ENCODE measurements at places on chromosomes 12 and 14.

GRCh38 chr14:34177466-34177865 is 226.6 kb upstream of the EGLN3 start:
- no peak for DNase-seq

DNA sequence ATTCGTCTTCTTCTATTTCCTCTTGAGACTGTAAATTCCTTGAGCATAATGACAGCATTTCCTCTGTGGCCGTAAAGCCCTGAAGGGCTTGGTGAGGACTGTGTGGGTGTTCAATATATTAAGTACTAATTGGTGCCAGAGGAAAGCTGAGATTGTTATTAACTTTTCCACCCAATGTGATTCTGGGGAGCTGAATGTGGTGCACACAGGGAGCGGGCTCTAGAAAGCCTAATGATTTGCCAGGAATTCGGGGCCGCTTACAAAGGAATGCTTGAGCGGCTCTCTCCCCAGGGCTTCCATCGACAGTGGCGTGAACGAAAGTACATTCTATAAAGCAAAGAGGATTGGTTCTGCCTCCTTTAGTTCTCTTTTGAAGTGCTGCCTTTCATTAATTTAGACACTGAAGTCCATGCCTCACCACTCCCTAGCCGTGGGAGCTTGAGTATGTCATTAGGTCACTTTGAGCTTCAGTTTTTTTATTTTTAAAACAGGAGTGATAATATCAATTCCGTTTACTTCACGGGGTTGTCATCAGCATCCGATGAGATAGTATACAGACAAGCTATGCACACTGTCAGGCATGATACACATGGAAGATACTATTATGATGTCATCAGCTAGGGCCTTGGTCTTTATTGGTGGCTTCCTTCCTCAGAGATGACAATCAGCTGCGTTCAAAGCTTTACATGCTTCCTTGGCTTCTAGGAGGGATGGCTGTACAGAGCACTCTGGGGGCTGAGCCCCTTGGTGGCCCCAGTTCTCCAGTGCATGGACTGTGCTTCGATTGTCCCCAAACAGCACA is 11.0 kb upstream of the GSG1 start:
- DNase-seq = no peak

DNA sequence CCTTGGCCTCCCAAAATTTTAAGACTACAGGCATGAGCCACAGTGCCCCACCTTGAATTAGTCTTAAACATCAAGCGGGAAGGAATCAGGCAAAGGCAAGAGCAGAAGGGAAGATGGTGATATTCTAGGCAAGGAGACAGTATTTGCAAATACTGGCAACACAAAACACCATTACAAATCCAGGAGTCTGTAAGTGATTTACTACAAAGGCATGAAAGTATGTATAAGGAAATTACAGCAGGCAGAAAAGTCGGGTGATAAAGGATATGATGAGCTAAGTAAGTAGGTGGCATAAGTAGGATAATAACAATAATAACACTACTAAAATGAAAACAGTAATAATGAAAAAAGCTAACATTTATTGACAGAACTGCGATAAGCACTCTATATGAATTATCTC is 28.5 kb downstream of the FMNL3 start:
- DNase-seq = no peak

GRCh38 chr12:4809013-4809448 is 88.8 kb downstream of the GALNT8 start:
- no peak for DNase-seq

DNA sequence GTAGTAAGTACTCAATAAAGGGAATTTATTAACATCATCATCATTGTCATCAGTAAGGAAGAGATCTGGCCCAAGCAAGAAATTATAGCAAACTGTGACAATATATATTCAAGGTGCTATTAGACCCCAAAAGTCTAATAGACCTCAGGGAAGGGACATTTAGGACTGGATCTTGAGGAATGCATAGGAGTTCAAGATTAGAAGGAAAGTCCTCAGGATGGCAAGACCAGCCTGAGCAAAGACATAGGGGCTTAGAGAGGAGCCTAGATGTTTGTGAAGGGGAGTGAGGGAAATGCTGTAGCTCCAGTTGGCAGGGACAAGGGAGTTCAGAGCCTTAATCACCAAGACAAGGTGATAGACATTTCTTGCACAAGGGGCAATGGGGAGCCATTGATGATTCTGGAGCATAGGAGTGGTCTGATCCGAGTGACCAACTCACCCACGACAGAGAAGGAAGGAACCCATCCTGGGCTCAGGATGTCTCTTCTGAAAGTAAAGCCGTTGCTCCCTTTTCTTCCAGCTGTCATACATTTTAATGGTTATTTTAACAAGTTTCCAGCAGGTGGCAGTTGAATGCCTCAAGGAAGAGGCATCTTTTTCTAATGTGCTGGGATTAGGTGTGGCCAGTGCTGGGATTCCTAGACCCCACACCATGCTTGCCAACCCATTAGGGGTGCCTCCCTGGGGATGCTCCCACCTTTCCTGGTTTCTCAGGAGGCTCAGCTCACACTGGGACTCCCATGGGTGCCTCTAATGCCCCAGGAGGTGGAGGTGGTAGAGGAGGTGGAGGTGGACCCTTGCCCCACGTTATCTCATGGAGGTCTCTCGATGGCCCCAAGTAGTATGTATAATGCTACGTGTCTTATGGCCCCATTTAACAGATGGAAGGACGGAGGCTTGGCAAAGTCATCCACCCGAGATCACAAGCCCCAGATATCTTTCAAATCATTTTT is 37.8 kb downstream of the PHETA1 start:
- DNase-seq = peak; percentile 41

DNA sequence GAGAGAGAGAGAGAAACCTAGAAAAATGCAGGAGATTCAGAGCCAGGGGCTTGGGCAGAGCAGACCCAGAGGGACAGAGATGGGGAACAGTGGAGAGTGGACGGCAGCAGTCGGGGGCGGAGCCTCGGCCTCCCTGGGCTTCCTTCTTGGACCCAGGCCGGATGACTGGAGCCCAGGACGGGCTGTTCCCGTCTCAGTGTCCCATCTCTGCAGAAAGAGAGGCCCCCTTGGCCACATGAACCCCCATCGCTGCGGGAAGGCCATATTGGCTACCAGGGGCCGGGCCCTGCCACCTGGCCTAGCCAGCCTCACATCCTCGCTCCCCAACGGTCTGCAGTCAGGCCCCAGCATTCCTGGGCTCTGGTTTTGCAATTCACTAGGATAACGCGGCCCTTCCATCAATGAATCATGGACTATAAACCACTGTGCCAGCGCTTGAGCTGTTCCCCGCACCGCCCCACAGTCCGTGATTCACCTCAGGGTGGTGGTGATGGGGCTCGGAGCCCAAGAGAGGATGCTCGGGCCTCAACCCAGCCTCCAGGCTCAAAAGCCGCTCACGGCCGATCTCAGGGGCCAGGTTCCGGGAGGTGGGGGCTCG is 116.5 kb downstream of the RFLNA start:
- no peak for DNase-seq

DNA sequence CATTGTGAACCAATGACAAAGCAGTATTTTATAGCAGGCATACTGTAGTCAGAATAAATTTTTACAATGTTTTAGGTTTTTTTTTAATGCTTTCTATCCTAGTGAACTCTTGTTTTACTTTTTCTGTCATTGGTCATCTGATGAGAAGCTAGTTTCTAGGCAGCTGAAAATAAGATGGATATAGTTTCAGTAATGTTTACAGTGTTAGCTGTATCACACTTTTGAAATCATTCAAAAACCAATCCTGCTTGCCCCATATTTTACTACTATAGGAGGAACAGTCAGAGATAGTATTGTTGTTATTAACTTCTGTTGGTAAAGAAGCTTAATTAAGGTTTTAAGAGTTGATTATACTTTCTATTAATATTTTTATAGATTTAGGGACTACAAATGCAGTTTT is 24.5 kb downstream of the USP15 start:
- DNase-seq = no peak

DNA sequence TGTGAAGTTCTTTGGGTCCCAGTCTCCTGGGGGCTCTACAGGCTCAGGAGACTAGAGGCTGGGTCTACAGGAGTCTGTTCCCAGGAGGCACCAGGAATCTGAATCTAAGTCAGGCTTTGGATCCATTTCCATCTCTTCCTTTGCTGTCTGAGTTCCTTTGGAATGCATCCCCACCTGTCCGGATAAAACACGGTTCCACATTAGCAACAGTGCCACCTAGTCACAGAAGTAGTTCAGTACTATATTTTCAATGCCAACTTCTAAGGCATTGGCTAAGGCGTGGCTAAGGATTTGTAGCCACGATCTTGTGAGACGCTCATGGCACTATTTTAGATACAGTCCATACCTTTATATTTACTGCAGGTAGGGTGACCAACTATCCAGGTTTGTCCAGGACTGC is 15.1 kb downstream of the ZC2HC1C start:
- DNase-seq = no peak

DNA sequence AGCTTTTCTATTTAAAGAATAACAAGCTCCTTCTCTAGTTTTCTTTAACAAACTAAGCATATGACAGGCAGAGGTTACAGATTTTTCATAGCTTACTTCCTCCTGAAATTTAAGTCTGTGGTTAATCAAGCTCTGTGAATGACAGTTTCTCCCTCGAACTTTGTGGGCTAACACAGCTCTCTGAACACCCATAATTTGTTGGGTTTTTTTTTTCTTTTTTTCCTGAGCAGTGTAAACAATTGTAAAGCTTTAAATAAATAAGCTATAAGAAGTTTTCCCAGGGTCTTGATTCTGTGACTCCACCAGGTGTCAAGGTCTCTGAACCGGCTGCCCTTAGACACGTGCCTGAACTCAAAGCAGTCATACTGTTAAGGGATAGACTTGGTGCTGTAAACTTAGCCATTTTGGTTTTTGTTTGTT is 128.1 kb upstream of the AMIGO2 start:
- no peak for DNase-seq

DNA sequence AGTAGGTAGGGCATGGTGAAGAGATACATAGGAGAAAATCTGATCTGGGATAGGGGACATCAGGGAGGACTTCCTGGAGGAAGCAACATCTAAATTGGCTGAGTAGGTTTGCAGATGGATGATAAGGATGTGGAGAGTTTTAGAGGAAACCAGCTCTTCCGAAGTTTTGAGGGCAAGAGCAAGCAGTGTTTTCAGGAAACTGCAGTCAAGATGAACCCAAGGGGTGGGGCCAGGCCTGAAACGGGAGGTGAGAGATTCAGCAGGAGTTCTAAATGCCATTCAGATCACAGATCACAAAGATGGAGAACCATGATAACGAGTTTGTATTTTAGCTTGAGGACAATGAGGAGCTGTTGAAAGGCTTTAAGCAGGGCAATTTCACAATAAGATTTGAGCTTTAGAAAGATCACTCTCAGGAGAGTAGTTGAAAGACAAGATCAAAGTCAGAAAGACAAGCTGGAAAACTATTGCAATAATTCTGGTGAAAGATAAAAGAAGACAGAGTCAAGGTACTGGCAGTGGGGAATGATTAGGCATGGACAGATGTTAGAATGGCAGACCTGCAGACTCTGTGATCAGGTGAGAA is 70.1 kb upstream of the PLXNC1 start:
- DNase-seq = peak; percentile 49

GRCh38 chr14:30874120-30874998 is at the start of gene COCH:
COCH (plus strand) TSS chr14:30874559; CDS start chr14:30874939, 380 bp downstream.
- DNase-seq = peak; percentile 78

GRCh38 chr12:109518820-109519665 is 41.6 kb downstream of the UBE3B start:
- DNase-seq = peak; percentile 83

GRCh38 chr12:51012570-51013236 is 13.5 kb downstream of the SLC11A2 start:
- DNase-seq = no peak

DNA sequence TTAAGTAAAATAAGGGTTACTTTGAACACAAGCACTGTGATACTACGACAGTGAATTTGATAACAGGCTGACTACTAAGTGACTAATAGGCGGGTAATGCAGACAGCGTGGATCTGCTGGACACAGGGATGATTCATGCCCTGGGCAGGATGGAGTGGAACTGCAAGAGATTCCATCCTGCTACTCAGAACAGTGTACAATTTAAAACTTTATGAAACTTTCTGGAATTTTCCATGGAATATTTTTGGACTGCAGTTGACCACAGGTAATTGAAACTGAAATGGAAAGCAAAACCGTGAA is 46.0 kb downstream of the YEATS4 start:
- DNase-seq = no peak

DNA sequence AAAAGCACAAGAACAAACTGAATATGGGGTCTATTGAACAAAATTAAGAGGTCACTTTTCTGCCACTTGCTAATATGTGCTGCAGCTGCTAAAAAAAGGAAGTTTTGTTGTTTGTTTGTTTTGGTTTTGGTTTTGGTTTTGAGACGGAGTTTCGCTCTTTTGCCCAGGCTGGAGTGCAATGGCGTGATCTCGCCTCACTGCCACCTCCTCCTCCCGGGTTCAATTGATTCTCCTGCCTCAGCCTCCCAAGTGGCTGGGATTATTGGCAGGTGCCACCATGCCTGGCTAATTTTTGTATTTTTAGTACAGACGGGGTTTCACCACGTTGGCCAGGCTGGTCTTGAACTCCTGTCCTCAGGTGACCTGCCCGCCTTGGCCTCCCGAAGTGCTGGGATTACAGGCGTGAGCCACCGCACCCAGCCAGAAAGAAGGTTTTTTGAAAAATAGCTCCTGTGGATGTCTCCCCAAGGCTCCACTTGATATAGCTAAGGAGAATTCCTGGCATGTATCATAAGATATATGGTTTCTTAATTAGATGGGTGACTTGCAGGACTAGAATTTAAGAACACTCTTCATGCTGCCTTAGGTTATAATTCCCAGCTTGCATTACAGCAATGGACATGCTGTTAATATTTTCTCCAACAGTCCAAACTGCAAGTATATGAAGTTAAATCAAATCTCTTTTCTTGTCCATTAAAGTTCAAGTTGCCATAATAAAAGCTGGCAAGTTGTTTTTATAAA is 237.6 kb upstream of the AMIGO2 start:
- DNase-seq = no peak

GRCh38 chr12:75996861-75997447 is 34.6 kb downstream of the PHLDA1 start:
- no peak for DNase-seq

GRCh38 chr12:97131220-97131981 is 224.3 kb downstream of the NEDD1 start:
- DNase-seq = peak; percentile 11

GRCh38 chr12:94726236-94726835 is 76.0 kb upstream of the TMCC3 start:
- DNase-seq = no peak

- DNase-seq = no peak
Observed at GRCh38 chr12:42673535-42673934, 84.0 kb upstream of the PRICKLE1 start.

All from HAP-1 (cell line).